ENCODE measurements at places on chromosomes 5 and 9. TPM values are rescaled to one million over a fixed set of nuclear protein-coding genes. Genes with fewer than 3 reads are reported as not detected.
A peak's percentile ranks its signal among the peaks of the same experiment; 100 is the strongest.

The PCDHB5 gene
- total RNA-seq = 27.5 TPM

The UHRF2 gene
- total RNA-seq = 25.5 TPM

The CBY3 gene
- 0.18 TPM for total RNA-seq

The FLT4 gene
- total RNA-seq = 5.3 TPM

The RPS14 gene
- 2,781 TPM for total RNA-seq

The ESM1 gene
- 1.7 TPM for total RNA-seq

The ADAMTSL2 gene
- 27.2 TPM for total RNA-seq

The ADGRD2 gene
- not detected for total RNA-seq

- H3K36me3 ChIP-seq = peaks cover 23% of the 10 kb centered on the region
- H3K4me3 ChIP-seq = no peak overlapping the region
- H3K27me3 ChIP-seq = no peaks in the 10 kb centered on the region
- H3K27ac ChIP-seq = no peak overlapping the region
- peaks cover 8% of the 10 kb centered on the region for H3K4me1 ChIP-seq
These were observed 409 bp upstream of the COX7C start for GRCh38 chr5:86617309-86617755.

DNA sequence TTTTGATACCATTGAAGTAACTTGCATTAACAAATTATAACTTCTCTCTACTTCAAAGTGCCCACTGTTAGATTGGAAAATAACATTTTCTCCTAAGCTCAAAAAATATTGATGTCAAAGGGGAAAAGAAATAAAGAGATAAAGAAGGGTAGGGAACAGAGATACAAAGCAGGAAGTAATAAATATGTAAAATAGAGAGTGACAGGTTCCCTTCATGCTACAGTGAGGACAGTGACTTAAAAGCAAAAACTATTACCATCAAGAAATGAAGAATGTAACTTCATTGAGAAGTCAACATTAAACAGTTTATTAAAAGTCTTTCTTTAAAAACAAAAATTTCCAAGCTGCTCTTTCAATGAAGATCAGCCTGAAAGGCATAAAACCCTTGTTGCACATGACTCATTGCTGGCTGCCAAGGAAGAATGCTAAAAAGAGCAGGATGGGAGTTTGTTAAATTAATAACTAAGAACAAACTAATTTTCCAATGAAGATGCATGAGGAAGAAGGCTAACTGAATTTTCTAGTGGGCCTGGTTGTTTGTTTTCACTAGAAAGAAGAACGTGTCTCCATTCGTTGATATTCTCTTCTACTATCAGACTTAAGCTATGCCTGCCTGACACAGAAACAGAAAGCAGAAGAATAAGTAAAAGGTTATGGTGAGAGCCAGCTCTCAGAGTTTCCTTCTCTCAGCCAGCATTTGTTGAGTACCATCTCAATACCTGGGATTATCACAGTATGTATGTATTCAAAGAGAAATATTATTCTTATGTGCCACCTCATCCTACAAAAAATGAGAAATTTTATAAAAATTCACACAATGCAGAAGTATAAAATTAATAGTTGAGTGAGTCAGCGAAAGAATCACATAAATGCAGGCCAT, 197.8 kb upstream of the NREP start:
- peak overlapping the region; percentile 10 for H3K27ac ChIP-seq
- H3K4me1 ChIP-seq = peaks cover 16% of the 10 kb centered on the region
- no peaks in the 10 kb centered on the region for H3K27me3 ChIP-seq
- H3K36me3 ChIP-seq = no peaks in the 10 kb centered on the region
- no peak for DNase-seq
- H3K4me3 ChIP-seq = no peak overlapping the region

DNA sequence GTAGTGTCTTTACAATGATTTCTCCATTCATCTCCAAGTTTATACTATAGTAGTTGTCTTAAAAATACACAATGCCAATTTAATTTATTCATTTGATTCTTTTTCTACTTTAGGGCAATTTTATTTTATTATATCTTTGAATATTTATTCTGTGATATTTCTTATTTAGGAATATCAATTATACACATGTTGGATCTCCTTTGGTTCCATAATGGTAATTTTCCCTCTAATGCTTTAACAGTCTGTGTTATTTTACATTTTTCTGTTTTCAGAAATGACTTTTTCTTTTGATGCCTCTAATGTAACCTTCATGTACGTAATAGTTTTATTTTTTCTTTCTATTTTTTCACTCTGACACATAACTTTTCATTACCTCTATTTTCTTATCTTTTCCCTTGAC, 153.0 kb downstream of the CSNK1G3 start:
- no peaks in the 10 kb centered on the region for H3K27me3 ChIP-seq
- no peaks in the 10 kb centered on the region for H3K36me3 ChIP-seq
- no peaks in the 10 kb centered on the region for H3K4me1 ChIP-seq

DNA sequence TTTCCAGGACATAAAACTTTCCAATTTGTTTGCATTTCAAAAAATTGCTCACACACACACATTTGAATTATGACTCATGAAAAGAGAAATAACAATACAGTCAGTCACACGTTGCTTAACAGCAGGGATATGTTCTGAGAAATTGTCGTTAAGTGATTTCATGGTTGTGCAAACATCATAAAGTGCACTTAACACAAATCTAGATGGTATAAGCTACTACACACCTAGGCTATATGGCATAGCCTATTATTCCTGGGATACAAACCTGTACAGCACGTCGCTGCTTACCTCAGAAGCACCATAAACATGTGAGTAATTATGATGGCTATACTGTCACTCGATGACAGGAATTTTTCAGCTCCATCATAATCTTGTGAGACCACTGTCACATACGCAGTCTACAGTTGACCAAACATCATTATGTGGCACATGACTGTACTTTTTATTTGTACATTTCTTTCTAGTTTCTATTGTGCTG, 378.2 kb downstream of the ACTL7B start:
- H3K4me3 ChIP-seq = no peak overlapping the region
- H3K36me3 ChIP-seq = no peaks in the 10 kb centered on the region
- H3K27ac ChIP-seq = no peak overlapping the region
- H3K4me1 ChIP-seq = no peaks in the 10 kb centered on the region
- H3K27me3 ChIP-seq = no peaks in the 10 kb centered on the region

DNA sequence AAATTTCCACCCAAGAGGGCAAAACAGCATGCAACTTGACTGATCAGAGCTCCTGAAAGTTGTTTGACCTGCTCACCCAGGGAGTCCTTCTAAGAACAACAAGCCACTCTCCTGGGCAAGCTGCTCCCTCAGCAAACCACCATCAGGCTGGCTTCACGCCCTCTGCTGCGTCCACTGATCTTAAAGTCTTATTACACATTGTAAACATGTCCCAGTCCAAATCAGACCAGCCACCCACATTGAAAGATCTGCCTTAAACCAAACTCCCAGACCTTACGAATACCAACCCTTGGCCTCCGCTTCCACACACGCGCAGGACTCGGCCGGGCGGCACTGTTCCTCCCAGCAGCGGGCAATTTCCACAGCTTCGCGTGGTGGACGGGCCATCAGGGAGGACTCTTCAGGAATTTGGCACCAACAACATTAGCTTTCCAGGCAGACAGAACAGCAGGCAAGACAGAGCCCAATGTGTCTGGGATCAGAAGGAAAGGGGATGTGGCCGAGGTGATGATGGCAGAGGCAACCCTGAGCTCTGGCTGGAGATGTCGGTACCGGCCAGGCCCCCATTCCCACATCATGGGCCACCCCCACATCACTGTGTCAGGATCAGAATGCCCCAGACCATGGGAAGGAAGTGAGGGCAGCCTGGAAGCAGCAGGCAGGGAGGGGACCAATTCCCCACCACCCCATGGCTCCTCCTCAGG, 56.8 kb downstream of the SEMA4D start:
- no peaks in the 10 kb centered on the region for H3K27me3 ChIP-seq
- H3K27ac ChIP-seq = no peak overlapping the region
- H3K4me3 ChIP-seq = no peak overlapping the region
- H3K36me3 ChIP-seq = no peaks in the 10 kb centered on the region
- peaks cover 16% of the 10 kb centered on the region for H3K4me1 ChIP-seq

GRCh38 chr9:32177396-32177795, 207.0 kb upstream of the ACO1 start:
- H3K36me3 ChIP-seq = no peaks in the 10 kb centered on the region
- H3K4me3 ChIP-seq = no peak overlapping the region
- H3K27me3 ChIP-seq = no peaks in the 10 kb centered on the region
- no peak for DNase-seq

DNA sequence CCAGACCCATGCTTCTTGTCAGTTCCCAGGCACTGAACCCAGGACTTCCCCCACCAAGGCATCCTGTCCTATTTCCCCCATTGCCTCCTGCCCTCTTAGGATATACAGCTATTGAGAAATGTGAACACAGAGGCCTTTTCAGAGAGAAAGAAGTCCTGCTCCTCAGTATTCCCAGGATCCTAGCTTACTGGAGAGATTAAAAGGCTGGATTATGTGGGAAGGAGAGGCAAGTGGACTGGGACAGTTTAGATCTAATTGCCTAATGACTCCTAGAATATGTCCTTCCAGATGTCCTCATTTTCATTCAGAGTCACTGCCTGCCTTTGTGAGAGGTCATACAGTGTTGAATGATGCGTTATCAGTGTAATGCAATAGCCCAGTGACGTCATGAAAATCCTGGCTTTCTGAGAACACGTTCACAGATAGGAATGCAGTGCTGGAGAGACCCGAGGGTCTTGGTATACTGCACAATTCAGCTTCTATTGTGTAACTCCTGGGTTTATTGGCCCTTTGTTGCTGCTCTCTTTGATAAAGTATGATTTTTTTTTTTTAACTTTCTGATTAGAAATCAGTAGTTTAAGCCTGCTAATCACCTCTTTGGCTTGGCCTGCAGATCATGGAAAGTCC, 26.2 kb downstream of the WWC1 start:
- peaks cover 11% of the 10 kb centered on the region for H3K4me1 ChIP-seq
- H3K27ac ChIP-seq = no peak overlapping the region
- no peaks in the 10 kb centered on the region for H3K27me3 ChIP-seq
- H3K36me3 ChIP-seq = no peaks in the 10 kb centered on the region

DNA sequence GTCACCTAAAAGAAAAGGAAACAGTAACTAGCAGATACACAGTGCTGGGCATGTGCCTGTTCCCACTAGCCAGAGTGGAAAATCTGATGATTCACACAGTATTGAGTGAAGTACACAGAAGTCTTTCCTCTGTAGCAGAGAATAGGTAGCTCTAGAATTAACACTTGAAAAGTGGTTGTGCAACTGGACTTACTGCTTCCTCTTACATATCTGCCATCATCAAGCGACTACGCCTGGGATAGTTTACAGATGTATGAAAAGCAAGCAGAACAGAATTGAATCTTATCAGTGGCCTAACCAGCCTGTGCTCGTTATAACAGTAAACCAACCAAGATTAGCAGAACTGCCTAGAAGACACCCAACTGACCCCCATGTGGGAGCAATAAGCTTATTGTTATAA, 130.6 kb downstream of the DTWD2 start:
- no peak overlapping the region for H3K4me3 ChIP-seq
- no peak overlapping the region for H3K27ac ChIP-seq
- H3K27me3 ChIP-seq = no peaks in the 10 kb centered on the region
- H3K36me3 ChIP-seq = no peaks in the 10 kb centered on the region

GRCh38 chr5:56072863-56073766, 78.4 kb upstream of the IL6ST start:
- H3K27me3 ChIP-seq = no peaks in the 10 kb centered on the region
- peak; percentile 56 for DNase-seq
- H3K36me3 ChIP-seq = no peaks in the 10 kb centered on the region
- no peak overlapping the region for H3K4me3 ChIP-seq

DNA sequence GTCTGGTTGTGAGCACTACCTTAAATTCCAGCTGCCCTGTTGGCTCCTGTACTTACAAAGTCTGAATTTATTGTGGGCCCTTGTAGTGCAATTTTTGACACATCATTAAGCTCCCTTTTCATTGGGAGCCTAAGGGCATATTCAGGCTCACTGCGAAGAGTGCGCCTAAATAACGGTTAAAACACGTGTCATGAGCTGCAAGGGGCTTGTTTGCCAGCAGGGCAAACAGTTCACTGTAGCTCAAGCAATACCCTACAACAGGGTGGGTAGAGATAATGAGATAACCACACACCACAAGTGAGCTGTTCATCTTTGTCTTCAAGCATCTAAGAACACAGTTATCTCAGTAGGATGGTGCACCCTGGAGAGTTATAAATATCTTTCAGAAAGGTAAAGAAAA, 214.2 kb downstream of the SLF1 start:
- H3K27me3 ChIP-seq = no peaks in the 10 kb centered on the region
- H3K4me1 ChIP-seq = no peaks in the 10 kb centered on the region
- no peak overlapping the region for H3K27ac ChIP-seq
- DNase-seq = no peak
- no peaks in the 10 kb centered on the region for H3K36me3 ChIP-seq
- no peak overlapping the region for H3K4me3 ChIP-seq

DNA sequence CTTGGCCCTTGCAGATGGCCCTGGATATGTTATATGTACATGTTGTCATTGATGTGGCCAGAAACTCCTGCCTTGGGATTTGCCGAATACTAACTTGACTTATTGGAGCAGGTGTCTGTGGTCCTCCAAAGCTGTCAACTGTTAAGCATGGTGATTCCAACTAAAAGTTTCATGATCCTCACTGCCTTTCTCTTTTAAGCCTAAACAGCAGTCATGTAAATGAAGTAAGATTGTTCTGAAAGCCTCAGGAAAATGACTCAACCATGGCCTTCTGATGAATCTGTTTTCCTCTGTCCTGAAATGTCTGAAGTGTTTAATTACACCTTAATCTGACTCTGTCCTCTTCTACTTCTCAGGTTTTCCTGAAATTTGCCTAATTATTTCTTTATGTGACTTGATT, 245.0 kb downstream of the FAM114A2 start:
- H3K4me3 ChIP-seq = no peak overlapping the region
- no peaks in the 10 kb centered on the region for H3K4me1 ChIP-seq
- no peak for DNase-seq

- DNase-seq = no peak
- H3K4me3 ChIP-seq = no peak overlapping the region
- no peaks in the 10 kb centered on the region for H3K36me3 ChIP-seq
- no peak overlapping the region for H3K27ac ChIP-seq
- H3K4me1 ChIP-seq = no peaks in the 10 kb centered on the region
These were observed 83.4 kb downstream of the GCNT1 start for GRCh38 chr9:76542360-76542759.

- no peak overlapping the region for H3K4me3 ChIP-seq
- H3K36me3 ChIP-seq = no peaks in the 10 kb centered on the region
- H3K27me3 ChIP-seq = peaks cover 4% of the 10 kb centered on the region
- DNase-seq = peak; percentile 62
These were observed 7.4 kb upstream of the SHC3 start for GRCh38 chr9:89185980-89186379.

GRCh38 chr5:164869325-164869724, 1363.9 kb downstream of the MAT2B start:
- H3K36me3 ChIP-seq = no peaks in the 10 kb centered on the region
- H3K27ac ChIP-seq = peak overlapping the region; percentile 82
- DNase-seq = no peak
- peaks cover 12% of the 10 kb centered on the region for H3K4me1 ChIP-seq

DNA sequence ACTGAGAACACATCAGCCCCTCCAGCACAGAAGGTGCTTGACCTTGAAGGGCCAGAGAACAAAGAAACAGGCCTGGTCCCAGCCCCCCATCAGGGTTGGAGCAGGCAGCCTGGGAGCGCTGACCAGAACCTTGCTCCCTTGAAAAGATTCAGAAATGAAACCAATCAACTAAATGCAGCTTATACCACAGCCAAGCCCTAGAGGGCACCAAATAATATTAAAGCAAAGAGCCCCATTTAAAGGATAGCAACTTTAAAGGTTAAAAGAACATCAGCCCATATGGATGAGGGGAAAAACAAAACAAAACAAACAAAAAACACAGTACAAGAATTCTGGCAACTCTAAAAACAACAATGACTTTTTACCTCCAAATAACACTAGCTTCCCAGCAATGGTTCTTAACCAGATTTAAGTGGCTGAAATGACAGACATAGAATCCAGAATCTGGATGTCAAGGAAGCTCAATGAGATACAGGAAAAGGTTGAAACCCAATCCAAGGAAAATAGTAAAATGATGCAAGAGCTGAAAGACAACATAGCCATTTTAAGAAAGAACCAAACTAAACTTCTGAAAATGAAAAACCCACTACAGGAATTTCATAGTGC, 471.9 kb downstream of the MTRR start:
- no peaks in the 10 kb centered on the region for H3K4me1 ChIP-seq
- H3K27ac ChIP-seq = no peak overlapping the region
- no peaks in the 10 kb centered on the region for H3K36me3 ChIP-seq
- no peak overlapping the region for H3K4me3 ChIP-seq
